NAMALWA (cell line): ENCODE measurements at places on chromosomes 6 and 20.

DNA sequence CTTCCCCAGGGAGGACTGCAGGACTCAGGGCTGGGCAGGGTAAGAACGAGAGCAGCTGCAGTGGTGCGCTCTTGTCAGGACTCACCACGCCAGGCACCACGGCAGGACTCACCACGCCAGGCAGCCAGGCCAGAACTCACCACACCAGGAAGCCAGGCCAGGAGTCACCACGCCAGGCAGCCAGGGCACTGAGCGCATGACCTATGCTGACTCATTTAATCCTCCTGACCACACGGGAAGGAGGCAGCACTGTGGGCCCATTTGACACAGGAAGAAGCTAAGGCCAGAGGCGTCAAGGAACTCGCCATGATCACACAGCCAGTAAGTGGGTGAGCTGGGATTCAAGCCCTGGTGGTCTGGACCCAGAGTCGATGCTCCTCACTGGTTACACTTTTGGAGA is 189.3 kb downstream of the PREX1 start:
- DNase-seq: no peak

GRCh38 chr6:158620963-158621693 is 23.4 kb downstream of the DYNLT1 start:
- no peak for DNase-seq

- no peak for DNase-seq
Measured at GRCh38 chr20:41299899-41300298, 17.6 kb downstream of the ZHX3 start.

GRCh38 chr6:124658053-124658452 is 304.2 kb upstream of the RNF217 start:
- no peak for DNase-seq

DNA sequence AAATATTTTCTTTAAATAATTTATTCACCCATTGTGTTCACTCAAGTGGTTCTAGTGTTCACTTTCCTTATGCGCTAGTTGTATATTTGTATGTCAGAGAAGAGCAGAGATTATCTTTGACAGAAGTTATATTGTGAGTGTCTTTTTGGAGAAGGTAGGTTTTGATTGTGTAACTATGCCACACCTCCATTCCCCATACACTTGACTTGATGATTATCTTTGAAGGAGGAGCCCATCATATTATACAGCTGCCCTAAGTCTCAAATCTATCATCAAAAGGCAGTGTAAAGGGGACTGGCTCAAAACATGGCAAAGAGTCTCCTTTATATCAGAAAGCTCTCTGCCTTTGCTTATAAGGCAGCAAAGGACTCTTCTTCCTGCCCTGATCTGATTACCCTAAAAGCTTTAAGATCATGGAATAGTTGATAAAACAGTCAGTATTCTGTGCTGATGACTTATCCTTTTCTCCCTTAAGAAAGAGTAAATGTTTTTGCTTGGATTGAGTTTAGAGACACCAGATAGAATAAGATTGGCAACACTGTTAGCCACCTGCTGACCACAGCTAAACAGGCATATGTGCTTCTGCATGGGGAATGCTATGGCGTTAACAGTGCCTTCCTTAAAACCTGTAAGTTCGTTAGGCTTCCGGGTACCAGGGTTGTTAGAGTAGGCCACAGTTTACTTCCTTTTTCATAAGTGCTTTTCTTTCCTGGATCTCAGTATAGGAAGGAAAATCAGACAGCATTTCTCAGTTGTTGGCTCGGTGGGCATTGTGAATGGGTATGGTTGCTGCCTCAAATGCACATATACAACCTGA is 22.6 kb downstream of the TOP1 start:
- DNase-seq: no peak
